ENCODE measurements at places on chromosomes 1 and 21.

GRCh38 chr1:87362063-87362833 lies 33.6 kb downstream of the LMO4 start:
- no peak for DNase-seq

- DNase-seq: peak; percentile 96
Observed at GRCh38 chr1:12486401-12487005, 131.5 kb downstream of the DHRS3 start.

DNA sequence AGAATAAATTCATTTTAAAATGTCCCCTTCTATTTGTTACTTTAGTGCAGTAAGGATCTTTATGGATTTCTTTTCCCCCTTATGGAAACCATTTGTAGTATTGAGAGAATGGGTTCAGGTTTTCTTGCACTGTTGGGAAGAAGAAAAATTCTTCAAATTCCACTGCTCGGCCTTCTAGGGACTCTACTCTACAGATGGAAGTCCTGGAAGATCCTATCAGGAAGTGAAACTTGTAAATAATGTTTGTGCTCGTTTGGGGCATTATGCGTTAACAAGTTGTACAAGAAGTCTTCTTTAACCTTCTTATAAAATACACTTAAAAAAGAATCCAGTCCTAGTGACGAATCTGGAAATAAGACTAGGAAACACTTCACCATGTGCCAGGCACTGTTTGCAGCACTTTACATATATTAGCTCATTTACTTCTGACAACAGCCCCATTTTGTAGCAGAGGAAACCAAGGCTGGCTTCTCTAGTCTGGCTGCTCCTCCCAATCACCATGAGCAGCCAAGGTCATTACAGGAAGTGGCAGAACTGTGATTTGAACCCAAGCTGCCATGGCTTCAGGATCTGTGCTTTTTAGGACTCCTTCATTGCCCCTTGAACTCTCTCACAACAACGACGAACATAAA lies 11.8 kb downstream of the LRRC8D start:
- no peak for DNase-seq

- DNase-seq: peak; percentile 83
Observed at GRCh38 chr1:66542811-66543767, 9.1 kb downstream of the SGIP1 start.

GRCh38 chr1:119613769-119614720 lies 34.0 kb downstream of the ZNF697 start:
- peak; percentile 93 for DNase-seq

DNA sequence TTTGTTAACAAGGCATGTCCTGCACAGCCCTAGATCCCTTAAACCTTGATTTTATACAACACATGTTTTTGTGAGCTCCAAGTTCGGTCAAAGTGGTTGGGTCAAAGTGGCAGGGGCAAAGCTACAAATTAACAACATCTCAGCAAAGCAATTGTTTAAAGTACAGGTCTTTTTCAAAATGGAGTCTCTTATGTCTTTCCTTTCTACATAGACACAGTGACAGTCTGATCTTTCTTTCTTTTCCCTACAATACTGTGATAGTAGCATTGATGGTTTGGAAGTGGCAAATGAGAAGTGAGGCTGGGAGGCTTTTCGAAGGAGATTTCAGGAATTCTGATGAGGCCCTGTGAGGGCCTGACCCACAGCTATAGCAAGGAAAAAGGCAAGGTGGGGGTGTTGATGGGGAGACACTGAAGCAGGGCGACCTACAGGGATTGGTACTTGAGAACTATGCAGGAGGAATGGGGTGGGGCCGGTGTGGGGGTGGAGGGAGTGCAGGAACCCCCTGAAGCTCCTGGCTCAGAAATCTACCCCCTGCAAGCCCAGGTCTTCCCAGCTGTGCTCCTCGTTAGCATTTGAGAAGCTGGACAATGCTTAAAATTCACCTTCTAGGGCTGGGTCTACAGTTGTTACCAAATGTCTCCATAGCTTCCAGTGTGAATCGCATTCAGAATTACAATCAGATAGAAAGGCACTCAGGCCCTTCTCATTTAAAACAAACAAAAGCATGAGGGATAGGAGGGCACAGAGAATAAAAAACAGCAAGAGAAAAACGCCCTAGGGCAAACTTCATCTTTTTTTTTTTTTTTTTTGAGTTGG lies 102.6 kb upstream of the PPM1J start:
- no peak for DNase-seq

- DNase-seq: no peak
Observed at GRCh38 chr1:16618719-16619118, 5.4 kb upstream of the NBPF1 start.

DNA sequence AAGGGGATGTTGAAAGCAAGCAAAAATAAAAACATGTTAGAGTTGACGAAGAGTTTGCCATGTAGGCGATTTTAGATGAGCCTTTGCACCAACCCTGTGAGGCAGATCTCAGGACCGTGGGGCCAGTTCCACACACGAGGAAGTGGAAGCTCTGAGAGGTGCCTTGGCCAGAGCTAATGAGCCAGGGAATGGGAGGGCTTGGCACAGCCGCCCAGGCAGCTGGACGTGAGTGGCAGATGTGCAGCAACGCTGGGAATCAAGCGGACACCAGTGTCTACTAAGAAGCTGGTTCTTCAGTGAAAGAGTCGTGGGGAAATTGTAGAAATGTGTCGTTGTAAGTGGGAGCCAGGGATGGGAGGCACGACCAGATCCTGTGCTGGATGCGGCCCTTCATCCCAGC lies 58.9 kb upstream of the COL6A1 start:
- no peak for DNase-seq

DNA sequence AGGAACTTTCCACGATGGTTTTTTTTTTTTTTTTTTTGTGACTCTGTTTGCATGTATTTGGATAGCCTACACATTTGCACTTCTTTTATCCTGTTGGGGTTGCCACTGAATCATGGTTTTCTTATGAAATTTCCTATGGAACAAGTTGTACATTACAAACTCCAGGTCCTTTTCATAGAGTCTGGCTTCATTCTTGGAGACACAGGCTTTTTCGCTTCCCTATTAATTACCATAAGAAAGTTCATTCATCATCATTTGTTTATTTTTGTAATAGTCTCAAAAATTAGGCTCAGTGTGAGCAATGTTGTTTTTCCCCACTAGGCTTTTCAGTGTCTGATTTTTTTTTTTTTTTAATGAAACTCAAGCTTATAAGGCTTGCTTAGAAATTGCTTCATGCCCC lies 179.4 kb downstream of the FMN2 start:
- no peak for DNase-seq

GRCh38 chr1:171355727-171356126 lies 41.7 kb downstream of the FMO4 start:
- DNase-seq: peak; percentile 8

DNA sequence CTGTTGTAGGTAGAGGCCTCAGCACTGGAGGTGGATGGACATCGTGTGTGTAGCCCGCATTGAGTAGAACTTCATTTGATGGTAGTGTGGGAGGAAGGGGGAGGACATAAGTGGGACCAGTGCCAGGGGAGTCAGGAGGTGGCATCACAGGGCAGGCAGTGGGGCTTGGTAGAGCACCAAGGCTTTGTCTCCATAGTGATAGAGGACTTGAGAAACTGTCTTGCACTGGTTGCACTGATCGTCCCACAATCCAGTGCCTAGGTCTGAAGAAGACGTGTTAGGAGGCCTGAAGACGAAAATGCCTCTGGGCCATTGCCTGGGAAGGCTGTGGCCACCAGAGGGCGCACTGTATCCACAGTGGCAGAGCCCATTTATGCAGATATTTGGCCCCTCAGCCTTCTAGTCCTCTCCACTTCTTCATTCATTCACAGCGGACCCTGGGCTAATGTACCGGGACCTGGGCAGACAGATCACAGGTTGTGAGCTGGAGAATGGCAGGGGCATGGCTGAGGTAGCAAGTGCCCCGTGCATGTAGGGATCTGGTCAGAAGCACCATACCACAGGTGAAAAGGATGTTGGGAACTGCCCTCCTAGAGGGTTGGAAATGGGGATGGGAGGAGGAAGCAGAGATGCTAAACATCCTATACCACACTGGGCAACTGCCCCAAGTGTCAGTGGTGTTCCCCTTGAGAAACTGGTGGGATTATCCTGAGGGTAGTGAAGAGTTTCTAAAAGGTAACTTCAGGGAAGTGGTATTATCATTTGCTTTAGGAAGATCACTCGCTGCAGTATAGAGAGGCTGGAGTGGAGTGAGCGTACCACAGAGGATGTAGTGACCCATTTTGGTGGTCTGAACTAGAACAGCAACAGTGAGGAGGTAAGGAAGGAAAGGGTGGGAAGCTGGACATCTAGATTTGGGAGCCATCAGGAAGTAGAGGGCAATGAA lies 95.3 kb downstream of the PIK3R3 start:
- peak; percentile 91 for DNase-seq

DNA sequence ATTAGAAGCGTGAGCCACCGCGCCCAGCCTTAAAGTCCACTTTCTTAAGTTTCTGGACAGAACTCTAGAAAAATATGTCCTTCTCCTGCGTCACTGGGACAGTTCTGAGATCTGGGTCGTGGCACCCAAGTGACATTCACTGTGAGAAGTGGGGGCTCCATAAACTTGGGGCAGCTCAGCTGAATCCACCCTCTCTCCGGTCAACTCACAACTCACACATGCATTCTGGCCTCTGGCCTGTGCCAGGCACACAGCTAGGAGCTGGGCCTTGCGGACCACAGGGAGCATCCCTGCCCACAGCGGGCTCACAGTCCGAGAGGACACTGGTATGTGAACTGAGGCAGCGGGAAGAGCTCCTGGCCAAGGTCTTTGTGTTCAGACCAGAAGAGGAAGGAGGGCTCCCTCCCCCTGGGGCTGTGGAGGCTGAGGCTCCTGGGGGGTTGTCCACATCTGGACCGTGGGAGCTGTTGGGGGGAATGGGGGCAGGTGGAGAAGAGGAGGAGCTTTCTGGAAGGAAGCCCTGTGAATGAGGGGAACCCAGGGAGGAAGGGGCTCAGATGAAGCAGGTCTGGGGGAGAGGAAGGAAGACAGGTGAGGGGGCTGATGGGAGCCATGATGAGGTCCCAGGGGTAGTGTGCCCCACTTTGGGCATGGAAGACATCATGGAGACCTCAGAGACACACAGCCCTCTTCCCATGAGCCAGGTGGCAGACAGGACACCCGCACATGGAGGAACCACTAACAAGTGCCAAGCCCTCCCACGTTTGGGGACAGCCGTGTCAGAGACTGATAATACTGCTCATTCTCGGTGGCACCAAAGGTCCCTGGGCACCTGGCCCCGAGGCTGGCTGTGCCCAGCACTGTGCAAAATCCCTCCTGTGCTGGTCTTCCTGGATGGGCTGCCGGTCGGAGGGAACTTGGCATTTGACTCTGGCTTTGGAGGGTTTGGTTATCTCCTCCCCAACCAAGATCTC lies 191.0 kb upstream of the VAMP3 start:
- DNase-seq: no peak

- no peak for DNase-seq
Observed at GRCh38 chr1:31660871-31661455, 16.3 kb upstream of the PEF1 start.

GRCh38 chr1:229249854-229250644 lies 20.9 kb upstream of the RAB4A start:
- DNase-seq: no peak

DNA sequence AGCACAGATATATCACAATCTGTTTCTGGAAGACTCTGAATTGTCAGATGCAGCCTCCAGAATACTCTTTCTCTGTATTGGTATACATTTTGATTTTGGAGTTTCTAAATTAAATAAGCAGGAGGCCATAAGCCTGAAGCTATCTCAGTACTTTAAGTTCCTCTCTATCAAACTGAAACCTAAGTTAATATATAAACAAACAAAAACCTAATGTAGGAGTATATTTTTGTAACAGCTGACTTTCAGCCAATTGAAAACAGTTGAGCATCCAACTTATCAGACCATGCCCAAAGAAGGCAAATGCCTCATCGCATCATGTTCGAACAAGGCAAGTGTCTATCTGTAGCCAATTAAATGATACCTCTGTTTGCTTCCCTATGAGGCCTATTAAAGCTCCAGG lies 1054.4 kb downstream of the AMY1C start:
- no peak for DNase-seq

DNA sequence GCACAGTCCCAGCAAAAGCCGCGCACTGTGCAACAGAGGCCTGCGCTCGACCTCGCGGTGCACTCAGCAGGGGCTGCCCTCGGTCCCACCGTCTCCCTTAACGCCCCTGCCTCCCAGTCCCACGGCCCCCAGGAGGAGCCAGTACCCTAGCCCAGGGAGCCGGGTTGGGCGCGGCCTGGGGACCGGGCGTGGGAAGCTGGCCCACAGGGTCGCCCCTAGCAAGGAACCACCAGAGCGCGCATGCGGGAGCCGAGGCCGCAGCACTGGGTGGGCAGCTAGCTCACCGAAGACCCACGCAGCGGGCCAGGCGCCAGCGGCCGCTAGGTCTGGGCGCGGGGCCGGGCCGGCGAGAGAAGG lies 21.6 kb upstream of the ZNF678 start:
- no peak for DNase-seq

DNA sequence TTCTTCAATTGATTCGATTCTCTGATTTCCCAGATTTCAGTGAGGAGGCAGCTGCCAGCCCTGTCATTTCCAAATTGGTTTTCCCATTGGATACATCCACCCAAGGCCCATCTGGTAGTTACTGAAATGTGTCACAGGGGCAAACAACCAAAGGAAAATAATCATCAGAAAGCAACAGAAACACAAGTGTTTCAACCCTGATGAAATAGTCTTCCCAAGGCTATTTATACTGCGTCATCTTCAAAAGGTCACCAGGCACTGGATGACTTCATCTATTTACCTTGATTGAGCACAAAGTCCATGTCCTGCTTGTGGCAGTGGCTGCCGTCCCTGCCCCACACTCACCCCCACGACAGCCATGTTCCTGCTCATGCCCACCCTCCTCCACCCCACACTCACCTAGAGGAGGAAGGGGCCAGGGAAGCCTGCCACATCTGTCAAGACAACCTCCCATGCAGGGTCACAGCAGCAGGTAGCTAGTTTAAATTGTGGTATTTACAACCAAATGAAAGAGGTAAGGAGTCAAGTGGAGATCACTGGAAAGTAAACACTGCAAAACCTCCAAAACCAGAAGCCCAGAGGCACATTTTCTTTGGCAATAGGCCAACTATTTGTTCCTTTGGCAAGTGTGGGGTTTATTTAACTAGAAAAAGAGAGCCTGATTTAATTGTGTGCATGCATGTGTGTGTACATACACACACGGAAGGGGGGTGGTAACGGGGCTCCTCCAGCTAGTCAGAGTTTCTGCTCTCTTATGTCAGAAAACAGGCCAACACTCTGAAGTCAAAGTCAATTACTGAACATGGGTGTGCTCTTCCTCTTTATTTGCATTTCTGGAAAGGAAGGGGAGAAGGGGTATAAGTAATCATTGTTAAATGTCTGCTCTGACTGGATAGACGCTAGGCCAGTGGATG lies 49.5 kb upstream of the RAB4A start:
- DNase-seq: peak; percentile 93

- DNase-seq: no peak
Observed at GRCh38 chr1:106962591-106962990, 93.9 kb upstream of the PRMT6 start.

DNA sequence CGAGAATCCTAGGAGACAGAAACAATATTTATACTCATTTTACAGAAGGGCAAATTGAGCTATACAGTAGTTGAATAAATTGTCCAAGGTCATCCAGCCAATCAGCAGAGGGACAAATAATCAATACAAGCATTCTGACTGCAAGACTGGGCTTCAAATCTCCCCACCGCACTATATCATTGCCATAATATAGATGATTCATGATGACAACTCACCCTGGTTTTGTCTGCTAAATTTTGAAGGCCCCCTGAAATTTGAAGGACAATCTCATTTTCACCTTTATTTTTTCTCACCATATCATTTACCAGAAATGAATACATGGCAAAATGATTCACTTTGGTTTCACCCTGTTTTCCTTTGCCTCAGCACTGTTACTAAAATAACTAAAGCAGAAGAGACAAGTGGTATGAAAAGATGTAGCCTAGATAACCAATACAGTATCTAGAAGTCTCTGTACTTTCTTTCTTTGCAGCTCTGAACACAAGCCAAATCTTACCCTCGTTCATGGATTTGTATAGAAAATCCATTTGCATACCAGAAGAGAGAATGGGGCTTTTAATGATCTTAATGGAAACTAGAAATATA lies 292.5 kb downstream of the TTLL7 start:
- DNase-seq: no peak

Measured in choroid plexus epithelial cell (primary cell).